ENCODE measurements at places on chromosomes 1 and 21.

- DNase-seq, result no peak
These were observed 14.1 kb downstream of the F5 start for GRCh38 chr1:169572187-169572586.

GRCh38 chr21:46643379-46644177 lies 8.1 kb downstream of the PRMT2 start:
- DNase-seq, result no peak

DNA sequence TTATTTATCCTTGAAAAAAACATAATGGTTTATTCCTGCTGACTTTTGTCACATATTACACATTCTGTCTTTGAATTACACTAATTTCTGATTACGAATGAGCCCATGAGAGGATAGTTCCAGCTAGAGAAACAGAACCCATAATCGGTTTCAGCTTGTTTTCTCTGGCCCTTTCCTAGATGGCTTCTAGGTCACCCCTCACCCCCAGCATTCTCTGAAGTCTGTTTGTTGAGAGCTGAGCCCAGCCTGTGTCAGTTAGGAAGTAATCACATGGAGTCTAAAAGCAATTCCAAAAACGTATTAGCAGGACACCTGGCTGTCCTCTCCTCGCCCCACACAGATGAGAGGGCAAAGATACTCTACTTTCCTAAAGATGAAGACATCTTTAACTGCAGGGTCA lies 48.9 kb downstream of the KIAA1614 start:
- no peak for DNase-seq

GRCh38 chr1:188424176-188424575 lies 1595.4 kb downstream of the PLA2G4A start:
- DNase-seq, result no peak

DNA sequence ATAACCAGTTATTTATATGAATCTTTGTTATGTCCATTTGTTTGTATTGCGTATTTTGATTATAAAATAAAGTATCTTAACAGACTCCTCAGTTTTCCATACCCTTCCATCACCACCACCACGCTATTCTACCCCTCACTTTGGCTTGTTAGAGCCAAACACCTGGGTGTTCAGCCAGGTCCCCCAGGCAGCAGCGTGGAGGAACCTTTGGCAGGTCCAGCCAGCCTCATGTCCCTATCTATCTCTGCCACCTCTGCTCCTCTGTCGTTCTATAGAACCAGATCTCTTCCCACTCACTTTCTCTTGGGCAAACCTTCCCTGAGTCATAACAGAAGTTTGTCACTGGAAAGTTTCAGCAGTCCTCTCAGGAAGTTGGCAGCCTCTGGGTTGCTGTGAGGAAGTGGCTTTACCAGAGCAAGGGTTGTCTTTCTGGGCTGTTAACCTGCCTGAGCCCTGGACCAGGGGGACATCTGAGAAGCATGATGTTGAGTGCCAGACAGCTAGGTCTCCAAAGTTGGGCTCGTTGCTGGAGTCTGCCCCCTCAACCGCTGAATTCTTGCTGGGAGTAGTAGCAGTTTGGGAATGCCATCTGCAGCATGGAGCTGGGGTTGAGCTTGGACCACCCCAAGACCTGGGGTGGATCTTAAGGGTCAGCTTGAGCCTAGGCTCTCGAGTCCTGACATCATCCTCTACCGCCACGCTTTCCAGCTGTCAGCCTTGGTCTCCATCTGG lies 996 bp upstream of the SH3BGRL3 start:
- DNase-seq, result peak; percentile 30

- DNase-seq, result no peak
These were observed 14.3 kb downstream of the DMRTB1 start for GRCh38 chr1:53473463-53473862.

- DNase-seq, result no peak
These were observed 5.5 kb downstream of the FBXO2 start for GRCh38 chr1:11648732-11649158.

DNA sequence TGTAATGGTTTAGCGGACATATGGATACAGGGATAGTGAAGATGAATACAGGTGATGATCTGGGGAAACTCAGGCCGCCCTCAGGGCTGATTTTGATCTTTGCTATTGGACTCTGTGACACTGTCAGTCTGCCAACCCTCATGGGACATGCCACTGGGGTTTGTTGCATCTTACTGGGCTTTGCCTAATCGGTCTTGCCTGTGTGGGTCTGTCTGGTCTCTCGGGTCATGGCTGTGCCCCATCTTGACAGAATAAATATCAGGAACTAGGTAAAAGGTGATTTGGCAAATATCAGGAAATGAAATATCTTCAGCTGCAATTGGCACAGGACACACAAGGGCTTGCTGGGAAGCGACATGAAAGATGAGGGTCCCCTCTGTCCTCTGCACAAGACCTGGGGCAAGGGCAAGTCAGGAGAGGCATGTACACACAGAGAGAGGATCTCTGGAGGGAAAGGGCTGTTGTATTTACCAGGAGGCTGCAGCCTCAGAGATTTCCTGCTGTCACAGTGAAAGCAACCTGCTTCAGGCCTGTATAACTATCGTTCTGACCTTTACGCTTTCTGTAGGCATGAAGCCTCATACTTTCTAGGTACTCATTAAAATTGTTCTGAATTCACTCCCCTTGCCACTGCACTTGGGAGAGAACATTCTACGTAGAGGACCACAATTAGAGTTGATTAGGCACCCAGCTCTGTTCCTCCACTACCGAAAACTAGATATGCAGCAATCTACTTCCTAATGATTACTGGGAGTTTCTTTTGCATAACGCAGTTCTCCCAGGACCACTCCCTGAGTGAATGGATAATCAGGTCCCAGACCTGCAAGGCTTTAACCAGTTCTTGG lies 52.0 kb upstream of the GADD45A start:
- no peak for DNase-seq

DNA sequence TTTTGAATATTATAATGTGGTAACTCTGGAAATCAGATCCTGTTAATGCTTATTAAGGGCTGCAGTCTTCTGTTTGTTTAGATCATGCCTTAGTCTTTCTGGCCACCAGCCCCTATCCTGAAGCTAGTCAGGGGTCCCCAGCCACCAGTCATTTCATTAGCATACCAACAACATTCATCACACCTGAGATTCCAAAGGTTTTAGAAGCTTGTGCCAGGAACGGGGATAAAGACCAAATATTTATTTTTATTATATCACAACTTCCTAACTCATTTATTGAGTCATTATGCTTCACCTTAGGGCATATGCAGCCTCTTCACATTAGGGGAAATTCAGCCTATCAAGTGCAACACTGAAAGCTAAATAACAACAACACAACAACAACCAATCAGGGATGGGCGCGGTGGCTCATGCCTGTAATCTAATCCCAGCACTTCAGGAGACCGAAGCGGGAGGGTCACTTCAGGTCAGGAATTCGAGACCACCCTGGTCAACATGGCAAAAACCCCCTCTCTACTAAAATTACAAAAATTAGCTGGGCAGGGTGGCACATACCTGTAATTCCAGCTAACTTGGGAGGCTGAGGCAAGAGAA lies 2.9 kb upstream of the PSEN2 start:
- DNase-seq, result no peak
